ENCODE measurements at places on chromosomes 1 and 21.

DNA sequence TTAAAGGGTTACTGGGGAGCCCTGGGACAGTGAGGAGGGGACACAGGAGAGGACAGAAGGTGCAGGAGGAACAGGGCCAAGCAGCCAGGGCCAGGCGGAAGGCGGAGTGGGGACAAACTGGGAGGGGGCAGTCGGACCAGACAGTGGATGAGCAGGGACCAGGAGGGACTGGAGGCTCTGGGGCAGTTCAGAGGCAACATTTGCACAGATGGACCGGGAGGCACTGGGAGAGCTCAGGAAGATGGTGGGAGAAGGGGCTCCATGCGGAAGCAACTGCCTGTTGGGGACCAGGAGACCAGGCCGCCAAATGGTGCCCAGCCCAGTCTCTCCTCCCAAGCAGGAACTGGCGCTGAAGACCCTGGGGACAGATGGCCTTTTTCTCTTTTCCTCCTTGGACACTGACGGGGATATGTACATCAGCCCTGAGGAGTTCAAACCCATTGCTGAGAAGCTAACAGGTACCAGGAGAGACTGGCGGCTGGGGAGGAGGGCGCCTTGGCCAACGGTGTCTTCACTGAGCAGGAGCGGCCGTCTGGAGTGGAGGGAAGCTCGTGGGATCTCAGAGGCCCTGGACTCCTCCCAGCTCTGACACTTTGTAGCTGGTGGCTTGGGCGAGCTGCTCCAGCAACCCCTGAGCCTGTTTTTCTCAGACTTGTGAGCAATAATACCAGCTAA, 847 bp downstream of the SELENON start:
- no peak for DNase-seq

DNA sequence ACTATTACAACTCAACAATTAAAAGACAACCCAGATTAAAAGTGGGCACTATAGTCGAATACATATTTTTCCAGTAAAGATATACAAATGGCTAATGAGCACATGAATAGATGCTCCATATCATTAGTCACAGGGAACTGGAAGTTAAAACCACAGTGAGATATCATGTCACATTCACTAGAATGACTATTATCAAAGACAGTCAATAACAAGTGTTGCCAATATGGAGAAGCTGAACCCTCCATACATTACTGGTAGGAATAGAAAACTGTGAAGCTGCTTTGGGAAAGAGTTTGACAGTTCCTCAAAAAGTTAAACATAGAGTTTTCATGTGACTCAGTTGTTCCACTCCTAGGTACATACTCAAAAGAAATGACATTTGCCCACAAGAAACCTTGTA, 30.6 kb upstream of the MRPS6 start:
- no peak for DNase-seq

DNA sequence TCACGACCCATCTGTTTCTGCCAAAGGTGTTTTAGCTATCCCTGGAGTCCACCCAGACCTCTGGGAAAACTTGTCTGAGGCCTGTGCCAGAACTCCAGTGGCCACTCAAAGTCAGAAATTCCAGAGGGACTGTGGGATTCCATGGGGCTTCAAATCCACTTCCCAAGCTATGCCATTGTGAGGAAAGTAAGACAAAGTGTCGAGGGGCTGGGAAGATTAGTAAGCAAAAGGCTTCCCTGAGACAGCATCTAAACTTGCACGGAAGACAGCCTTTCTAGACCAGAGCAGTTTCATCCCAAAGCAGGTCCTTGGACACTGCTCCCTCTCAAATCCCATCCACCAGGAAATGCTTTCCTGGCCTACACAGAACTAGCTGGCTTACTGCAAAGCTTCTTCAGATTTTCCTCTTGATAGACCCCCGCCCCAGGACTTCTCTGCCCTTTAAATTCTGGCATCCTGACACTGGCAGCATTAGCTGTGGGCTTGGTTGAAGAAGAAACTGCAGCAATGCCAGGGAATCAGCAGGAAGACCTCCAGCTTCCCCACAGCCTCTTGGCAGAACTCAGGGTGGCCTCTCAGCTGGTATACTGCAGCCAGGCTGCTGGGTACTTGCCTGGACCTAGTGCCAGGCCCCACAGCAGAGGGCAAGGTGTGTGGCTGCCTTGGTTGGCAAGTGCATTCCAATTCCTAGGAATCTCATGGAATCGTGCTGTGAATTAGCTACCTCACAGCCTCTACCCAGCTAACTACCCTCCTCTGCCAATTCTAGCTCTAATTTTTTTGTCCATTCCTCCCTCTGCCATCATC, 27.3 kb upstream of the LMX1A start:
- no peak for DNase-seq

- no peak for DNase-seq
These were observed 26.7 kb upstream of the DIP2A start for GRCh38 chr21:46431884-46432488.

DNA sequence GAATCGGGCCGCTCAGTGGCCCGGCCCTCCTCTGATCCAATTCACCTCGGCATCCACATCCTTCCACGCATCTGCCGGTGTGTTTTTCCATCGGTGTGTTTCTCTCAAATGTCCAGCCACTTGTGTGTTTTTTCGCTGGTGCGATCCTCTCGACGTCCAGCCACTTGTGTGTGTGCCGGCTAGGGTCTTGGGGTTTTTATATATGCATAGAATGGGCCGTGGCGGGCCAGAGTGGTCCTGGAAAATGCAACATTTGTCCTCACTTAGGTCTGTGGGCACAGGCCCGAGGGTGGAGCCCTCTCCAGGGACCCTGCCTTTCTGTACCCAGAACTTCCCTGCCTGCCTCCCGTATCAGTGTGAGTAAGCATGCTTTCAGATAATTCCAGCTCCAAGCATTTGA, 1106.4 kb downstream of the AMY1C start:
- no peak for DNase-seq

DNA sequence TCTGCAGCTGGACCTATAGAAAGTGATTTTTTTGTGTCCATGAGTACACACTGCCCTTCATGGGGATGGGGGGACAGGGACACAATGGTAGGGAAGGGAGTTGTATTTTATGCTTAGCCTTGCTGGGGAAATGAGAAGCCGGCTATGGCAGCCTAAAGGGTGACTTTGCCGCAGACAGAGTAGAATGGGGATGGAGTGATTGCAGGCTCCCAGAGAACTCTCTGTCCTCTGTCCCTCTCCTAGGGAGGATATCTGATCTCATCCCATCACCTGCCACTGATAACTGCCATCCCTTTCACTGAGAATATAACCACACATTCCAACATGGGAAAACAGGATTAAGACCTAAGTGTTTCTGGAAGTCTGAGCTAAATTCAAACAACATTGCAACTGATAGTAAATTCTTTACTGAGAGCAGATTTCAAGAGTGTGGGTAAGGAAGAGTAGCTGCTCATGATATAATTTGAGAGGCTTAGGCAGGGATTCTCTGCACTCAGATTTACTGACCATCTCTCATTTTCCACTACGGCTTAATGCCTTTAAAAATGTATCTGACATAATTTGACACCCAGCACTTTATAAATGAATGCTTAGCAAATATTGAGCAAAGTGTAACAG, 13.9 kb downstream of the SH2D1B start:
- peak; percentile 11 for DNase-seq

GRCh38 chr1:118116909-118117308, 68.1 kb downstream of the SPAG17 start:
- no peak for DNase-seq

DNA sequence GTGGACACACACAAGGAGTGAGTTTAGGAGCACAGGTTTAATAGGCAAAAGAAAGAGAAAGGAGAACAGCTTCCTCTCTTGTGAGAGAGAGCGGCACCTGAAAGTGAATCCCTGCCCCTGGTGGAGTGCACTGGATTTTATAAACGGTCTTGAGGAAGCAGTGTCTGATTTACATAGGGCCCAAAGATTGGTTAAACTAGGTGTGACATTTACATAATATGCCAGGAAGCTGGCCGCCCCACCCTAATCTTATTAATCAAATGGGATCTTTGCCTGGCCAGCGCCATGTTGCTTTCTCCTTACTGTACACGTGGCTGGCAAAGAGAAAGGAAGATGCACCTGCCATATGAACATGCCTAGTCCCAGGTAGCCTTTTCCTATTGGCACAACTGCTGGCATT, 38.7 kb downstream of the CFH start:
- no peak for DNase-seq

GRCh38 chr21:44415073-44416025, 40.0 kb upstream of the LRRC3 start:
- DNase-seq = no peak

- no peak for DNase-seq
These were observed 91.6 kb upstream of the SAMD11 start for GRCh38 chr1:832136-832535.

DNA sequence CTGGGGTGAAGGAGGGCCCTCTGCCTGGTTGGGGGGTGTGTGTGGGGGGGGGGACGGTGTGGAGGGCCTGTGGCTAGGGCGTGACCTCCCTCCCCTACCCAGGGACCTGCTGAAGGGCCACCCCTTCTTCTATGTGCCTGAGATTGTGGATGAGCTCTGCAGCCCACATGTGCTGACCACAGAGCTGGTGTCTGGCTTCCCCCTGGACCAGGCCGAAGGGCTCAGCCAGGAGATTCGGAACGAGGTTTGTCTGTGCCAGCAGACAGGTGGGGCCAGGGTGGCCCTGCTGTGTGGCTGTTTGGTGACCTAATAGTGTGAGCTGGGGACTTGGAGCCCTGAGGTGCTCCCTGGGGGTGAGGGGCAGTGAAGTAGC, 43.9 kb downstream of the COQ8A start:
- DNase-seq = no peak

DNA sequence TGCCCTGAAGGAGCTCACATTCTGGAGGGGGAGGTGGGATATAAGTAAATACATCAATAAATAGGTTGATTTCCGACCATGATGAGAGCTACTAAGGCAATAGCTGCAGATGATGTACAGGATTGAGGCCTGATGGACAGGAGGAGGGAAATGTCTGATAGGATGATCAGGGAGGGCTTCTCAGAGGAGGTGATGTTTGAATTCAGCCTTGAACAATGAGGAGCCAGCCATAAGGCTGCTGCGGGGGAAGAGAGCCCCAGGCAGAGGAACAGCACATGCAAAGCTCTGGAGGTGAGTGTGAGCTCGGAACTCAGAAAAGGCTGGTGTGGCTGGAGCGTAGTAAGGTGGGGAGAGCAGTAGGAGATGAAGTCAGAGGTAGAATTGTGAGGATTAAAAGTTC, 411.7 kb downstream of the PTPRU start:
- no peak for DNase-seq

- no peak for DNase-seq
These were observed 14.4 kb downstream of the ELAVL4 start for GRCh38 chr1:50123071-50123470.

DNA sequence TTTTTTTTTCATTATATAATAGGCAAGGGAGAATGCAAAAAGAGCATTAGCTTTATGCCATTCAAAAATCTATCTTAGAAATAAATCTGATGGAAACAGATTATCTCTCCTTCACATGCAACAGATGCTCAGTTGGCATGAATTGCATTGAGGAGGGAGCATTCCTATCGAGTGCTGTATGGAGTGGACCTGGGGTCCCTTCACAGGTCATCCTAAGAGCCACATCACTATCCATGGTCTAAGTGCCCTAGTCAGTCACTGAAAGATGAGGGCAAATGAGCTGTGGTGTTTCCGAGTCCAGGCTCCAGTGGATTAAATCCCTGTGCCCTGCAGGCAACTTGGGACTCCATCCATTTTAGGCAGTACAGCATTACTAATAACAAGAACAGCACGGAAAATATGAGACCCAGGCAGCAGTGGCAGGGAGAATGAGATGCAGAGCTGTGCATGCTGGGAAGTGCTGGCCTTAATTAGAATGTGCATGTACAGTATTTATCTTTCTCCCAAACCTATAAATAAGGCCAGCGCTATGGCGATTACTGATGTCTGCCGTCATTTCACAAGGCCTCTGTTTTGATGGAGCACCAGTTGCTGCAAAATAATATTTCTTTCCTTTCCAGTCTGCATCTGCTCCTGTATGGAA, 512.3 kb upstream of the PLXNA2 start:
- DNase-seq = no peak

DNA sequence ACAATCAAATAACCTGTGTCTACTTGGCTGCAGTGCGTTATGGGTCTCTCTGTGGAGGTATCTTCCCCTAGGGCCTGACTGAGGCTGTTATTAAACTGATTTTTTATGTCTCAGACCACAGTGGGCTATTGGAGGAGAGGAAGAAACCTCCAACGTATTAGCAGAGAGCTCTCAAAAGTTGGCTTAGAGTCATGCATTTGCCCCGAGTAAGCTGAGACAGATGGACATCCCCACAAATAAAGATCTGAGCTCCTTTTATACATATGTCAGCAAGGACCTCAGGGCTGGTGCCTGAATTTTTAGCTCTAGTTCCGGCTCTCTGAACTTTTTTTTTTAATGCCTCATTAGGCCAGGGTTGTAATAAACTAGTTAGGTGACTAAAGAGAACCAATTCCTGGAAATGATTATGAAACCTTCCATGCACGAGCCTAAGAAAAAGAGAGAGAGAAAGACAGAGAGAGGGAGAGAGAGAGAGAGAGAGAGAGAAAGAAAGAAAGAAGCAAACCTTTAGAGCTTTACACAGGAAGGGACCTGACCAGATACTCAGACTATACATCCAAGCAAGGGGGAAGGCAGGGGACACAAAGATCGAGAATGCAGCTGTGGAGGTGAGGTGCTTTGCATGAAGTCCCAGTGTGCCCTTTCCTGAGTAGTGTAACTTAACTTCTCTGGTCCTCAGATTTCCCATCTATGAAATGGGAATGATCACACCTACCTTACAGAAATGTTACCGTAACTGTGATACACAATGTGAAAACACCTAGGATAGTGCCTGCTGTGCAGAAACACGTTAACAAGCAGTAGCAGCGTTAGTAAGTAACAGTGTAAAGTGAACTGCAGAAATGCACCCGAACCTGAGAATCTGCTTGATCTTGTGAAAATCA, 8.4 kb upstream of the PIGR start:
- DNase-seq = no peak

DNA sequence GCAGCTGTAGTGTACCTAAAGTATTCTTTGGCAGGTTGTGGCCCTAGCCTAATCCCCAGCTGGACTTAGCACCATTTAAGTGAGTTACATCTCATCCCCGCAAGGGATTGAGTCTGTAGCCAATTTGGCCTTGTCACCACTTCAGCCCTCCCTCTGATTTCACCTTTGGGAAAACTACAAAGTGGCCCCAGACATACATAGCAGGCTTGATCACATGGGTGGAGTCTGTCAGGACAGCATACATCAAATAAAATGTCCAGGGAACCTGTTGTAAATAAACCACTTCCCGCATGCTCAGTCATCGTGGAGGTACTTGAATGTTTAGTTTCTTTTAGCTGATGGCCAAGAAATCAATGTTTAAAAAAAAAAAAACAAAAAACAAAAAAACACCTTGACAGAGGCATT, 142.5 kb downstream of the DHRS3 start:
- no peak for DNase-seq

- peak; percentile 48 for DNase-seq
These were observed 12.8 kb downstream of the DYNLT5 start for GRCh38 chr1:66764994-66765578.

- DNase-seq = no peak
These were observed 1182.5 kb downstream of the MRPL39 start for GRCh38 chr21:24424776-24425175.

DNA sequence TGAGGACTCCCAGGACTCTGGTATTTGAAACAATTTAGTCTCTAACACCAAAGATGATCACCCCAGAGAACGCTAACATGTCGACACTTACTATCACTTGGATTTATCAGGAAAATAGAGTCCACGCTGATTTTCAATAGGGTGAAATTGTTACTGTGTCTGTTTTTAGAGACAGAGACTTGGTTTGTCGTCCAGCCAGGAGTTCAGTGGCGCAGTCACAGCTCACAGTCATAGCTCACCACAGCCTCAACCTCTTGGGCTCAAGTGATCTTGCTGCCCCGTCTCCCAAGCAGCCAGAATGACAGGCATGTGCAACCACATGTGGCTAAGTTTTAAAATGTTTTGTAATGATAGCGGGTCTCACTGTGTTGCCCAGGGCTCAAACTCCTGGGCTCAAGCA, 5.3 kb downstream of the SSU72 start:
- DNase-seq = no peak

Data from K562 (cell line).